NK-92 treated with Interleukin-12 subunit alpha and Interleukin-12 subunit beta, amount 100 ng/mL, for 24 hours (cell line): ENCODE measurements at places on chromosomes 4 and X.

- no peak for DNase-seq
These were observed 80.1 kb downstream of the HDAC8 start for GRCh38 chrX:72492499-72492898.

DNA sequence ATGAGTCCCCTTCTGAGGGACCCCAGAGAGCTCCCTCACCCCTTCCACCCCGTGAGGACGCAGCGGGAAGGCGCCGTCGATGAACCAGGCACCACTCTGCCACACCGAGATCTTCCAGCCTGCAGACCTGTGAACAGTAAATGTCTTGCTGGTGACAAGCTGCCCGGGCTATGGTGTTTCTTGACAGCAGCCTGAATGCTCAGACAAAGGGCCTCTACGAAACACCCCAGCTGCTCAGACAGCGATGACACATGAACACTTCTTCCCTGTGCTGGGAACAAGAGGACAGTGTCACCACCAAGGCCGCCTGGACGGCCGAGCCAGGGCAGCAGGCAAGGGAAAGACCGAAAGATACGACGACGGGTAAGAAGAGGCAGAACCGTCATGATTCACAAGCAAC is 30.6 kb upstream of the GTPBP6 start:
- no peak for DNase-seq

- DNase-seq: no peak
These were observed 87.4 kb upstream of the SLC7A11 start for GRCh38 chr4:138329506-138330070.

DNA sequence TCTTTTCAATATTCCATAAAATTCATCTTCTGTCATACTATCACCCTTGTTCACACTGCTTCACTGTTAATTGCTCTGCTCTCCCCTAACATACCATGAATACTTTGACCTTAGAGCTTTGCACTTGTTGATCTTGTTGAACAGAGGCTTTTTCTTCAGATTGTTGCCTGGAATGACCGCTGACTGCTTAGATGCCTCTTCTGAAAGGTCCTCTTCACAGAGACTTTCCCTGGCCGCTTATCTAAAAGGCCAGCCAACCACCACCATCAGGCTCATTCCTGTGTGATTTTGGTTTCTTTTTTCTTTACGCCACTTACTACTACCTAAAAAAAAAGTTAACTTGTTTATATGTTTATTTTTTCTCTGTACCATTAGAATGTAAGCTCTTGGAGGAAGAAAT is 667.7 kb downstream of the STPG2 start:
- DNase-seq: no peak

GRCh38 chr4:1474126-1475090 is 68.2 kb upstream of the NKX1-1 start:
- no peak for DNase-seq

GRCh38 chrX:47145395-47146120 is 537 bp downstream of the RBM10 start:
- DNase-seq: peak; percentile 57

DNA sequence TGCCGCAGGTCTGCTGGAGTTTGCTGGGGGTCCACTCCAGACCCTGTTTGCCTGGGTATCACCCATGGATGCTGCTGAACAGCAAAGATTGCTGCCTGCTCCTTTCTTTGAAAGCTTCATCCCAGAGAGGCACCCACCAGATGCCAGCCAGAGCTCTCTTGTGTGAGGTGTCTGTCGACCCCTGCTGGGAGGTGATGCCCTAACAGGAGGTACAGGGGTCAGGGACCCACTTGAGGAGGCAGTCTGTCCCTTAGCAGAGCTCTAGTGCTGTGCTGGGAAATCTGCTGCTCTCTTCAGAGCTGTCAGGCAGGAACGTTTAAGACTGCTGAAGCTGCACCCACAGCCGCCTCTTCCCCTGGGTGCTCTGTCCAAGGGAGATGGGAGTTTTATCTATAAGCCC is 162.7 kb downstream of the NAF1 start:
- no peak for DNase-seq
